Panc1 (cell line): ENCODE measurements at places on chromosomes 1 and 21.
A peak's percentile ranks its signal among the peaks of the same experiment; 100 is the strongest.

GRCh38 chr1:1231400-1232207, at the start of gene SDF4:
Gene SDF4 (minus strand): TSS chr1:1232001. CDS start chr1:1228772, 3,229 bp downstream.
- DNase-seq = peak; percentile 59

DNA sequence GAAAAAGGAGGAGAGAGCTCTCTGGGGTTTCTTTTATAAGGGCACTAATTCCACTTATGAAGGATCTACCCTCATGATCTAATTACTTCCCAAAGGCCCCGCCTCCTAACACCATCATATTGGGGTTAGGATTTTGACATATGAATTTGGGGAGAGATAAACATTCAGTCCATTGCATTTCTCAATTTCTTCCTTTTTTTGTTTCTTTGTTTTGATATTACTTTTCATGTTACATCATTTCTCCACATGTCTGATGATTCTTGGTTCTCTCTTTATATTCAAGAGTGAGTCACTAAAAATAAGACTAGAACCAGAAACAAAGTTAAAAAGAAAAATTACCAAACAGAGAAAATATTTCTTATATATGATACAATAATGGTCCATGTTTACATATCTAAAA, 63.2 kb upstream of the DUSP10 start:
- no peak for DNase-seq

GRCh38 chr1:185157599-185158412, 839 bp downstream of the SWT1 start:
- no peak for DNase-seq

DNA sequence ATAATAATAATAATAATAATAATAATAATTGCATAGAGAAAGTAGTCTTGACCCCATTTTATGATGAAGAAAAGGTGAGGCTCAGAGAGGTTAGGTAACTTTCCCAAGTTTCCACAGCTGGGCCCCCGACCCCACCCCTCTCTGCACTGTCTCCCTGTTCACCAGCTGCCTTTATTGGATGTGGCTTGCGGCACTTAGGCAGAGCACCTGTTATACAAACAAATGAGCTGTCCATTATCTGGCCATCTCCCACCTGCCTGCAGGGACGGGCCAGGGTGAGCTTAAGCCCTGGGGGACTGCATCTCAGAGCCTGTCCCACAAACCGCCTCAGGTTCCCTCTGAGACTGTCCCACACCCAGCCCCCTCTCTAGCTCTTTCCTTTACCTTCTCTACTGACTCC, 10.1 kb upstream of the EFNA1 start:
- no peak for DNase-seq

DNA sequence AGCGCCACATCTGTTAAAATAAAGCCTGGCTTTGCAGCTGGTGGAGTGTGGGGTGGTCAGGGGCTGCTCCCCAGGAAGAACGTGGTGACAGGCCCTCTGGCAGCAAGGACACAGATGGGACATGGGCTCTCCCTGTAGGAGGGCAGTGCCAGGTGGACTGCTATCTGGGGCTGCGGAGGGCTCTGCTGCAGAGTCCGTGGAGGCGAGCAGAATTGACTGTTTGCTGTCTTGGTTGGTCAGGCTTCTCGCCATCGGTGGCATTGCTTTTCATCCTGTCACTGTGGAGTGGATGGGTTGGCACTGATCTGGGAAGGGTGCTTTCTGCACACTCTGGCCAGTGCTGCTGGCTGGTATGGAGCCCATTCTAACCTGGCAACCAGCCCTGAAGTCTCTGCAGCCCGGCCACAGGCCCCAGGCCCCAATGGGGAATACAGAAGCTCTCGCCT, 103.0 kb downstream of the LAMC2 start:
- no peak for DNase-seq

- no peak for DNase-seq
Measured at GRCh38 chr1:39957299-39958015, 2.5 kb downstream of the MFSD2A start.

DNA sequence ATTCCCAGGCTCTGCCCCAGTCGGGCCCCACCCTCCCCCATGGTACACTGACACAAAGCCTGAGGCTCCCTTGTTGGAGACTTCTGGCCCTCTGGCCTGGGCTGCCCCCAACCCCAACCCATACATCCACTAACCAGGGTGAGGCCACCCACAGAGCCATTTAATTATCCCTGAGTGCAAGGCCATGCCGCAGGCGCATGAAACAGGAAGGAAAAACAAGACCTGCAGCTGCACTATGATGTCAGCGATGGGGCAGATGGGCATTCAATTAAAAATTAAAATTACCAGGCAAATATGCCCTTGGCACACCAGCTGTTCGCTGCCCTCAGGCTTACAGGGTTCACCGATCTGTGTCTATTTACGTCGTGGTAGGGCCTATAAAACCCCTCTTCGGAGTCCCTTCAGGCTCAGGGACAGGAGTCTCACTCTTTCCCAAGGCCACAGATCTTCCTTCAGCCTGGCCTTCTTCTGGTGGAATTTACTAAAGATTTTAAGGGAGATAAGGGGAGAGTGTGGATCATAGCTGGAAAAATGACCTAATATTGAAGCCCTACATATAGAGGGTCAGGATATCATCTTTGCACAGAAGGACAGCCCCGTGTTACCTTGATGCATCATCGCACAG, 29.6 kb upstream of the RGS16 start:
- DNase-seq = no peak

- no peak for DNase-seq
Measured at GRCh38 chr1:204335085-204335484, 24.6 kb downstream of the PLEKHA6 start.

DNA sequence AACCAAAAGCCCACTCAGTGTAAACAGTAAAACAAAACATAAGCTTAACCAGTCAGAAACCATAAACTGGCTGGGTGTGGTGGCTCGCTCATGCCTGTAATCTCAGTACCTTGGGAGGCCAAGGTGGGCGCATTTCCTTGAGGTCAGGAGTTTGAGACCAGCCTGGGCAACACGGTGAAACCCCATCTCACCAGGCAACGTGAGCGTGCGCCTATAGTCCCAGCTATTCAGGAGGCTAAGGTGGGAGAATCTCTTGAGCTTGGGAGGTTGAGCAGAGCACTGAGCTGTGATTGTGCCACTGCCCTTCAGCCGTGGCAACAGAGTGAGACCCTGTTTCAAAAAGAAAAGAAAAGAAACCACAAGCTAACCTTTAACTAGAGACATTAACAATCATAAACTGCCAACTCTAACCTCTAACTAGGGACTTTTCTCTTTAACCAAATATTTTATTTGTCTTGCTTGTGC, 13.1 kb upstream of the PRRC2C start:
- no peak for DNase-seq

DNA sequence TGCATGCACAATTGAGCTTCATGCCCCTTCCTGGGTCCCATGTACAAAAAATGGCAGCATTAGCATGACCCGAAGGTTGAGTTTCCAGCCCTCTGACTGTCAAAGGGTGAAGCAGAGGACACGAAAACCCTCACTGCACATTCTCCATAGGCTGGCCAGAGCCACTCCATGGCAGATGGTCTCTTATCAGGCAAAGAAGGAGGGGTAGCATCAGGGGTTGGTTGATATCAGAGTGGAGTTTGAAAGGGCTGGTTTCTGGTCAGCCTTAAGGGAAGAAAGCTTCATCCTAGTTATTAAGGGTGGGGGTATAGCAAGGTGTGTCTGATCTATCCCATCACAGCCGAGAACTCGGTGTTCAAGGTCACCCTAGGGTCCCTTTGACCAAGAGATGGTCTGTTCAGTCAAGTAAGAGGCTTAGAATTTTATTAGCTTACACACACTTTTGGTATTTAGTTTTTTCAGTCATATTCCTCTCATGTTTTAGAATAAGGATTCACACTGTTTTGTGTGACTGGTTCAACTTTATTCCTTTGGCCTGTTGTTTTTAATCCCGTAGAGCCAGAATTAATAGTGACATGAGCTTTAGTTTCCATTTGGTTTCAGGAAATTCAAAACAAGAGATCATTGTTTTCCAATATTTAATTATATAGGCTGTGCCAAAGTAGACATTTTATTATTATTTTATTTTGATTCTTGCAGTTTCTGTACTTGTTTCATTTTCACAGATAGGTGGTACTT, 199.9 kb upstream of the FMN2 start:
- DNase-seq = no peak

- DNase-seq = no peak
Measured at GRCh38 chr1:225897595-225898514, 8.9 kb upstream of the LEFTY1 start.

- no peak for DNase-seq
Measured at GRCh38 chr1:228088586-228089498, 6.3 kb downstream of the ARF1 start.

DNA sequence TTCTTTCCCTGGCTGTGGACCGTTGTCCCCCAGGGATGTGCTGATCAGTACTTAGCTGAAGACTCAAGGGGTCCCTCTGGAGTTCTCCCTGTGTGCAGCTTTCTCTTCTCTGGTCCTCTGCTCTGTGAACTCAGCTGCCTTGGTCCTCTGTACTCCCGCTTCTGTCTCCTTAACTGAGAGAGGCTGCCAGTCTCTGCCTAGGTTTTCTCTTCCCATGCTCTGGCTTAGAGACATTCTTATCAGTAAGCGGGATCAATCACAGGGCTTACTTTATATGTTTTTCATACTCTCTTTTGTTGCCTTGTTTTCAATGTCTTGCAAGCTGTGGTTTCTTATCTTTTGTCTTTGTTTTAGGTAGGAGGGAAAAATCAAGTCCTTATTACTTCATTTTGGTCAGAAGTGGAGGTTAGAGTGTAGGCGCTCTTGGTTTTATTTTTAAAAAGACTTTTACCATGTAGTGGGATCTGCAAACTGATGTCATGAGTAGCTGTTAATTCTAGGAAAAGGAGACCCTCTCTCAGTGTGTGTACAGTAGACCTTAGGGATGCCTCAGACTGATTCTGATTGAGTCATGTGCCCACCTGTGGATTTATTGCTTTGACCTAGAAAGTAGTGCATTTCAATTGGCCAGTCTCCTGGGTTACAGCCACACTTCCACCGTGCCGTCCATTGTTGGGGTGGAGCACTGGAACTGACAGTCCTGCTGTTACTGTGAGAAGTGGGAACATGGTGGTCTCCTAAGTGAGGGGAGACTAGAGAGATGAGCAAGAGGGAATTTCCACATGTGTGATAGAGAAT, 46.6 kb downstream of the TTC3 start:
- DNase-seq = no peak

DNA sequence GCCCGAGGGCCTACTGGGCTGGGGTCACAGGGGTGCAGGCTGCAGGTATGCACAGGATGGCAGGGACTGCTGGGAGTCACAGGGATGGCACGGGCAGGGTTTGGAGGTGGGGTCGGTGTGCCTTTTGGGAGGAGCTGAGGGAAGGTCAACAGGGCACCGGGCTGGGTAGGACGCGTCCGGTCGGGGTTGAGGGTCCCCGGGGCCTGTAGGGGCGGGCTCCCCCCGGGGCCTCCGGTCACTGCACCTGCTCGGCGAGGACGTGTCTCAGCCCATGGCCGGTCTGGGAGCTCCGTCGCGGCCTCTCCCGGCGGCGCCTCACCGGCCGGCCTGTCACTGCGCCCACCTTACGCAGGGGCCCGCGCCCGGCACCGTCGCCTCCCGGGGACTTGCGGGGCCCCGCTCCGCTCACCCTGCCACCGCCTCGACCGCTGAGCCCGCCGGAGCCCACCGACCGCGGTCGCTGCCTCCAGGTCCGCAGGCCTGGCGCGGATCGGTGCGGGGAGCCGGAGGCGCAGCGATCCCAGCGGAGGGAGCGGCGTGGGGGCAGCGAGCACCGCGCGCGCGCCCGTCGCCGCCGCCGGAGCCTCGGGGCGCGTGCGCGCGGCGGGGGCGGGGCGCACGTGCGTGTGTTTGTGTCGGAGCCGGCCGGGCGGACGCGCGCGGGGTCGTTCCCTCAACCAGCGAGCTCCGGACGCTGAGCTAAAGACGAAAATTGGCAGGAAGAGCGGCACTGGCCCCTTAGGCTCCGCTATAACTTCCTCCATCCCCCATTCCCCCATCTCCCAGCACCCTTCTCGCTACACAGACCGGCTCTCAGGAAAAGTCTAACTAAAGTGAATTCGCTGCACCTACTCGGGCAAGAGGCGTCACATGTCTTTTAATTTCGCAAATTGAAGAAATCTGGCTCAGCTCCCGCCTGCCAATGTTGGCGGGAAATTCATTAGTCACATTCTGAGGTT, at the start of gene AMIGO1:
Gene AMIGO1 (minus strand): TSS at position 552 of the 959 bp plus-strand sequence. CDS start 815 bp downstream, outside the sequence.
- no peak for DNase-seq

- no peak for DNase-seq
Measured at GRCh38 chr1:27634985-27635367, at the start of gene FGR. Gene FGR (minus strand): TSS chr1:27635185. CDS start chr1:27623916, 11,269 bp downstream.

DNA sequence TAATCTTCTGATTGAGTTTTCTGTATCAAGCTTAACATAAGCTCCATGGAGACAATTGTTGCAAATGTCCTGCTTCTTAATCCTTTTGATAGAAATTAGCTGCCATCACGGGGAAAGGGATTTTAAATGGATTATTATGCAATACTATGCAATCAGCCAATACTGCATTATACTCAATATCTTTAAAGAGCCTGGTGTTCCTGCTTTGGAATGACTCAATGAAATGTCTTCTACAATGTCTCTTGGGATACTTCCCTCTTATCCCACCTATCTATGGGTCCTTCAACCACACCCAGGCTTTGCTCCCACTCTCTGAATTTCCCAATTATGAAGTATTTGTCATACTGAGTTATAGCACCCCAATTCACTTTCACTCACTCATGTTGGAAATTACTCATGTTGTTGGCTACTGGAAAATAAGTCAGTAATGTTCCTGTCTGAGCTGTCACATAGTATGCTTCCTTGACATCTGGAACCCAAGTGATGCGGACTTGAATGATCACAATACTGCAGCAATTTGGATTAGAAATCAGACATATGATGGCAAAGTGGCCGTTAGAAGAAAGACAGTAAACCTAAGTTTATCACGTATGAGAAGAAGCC, 85.0 kb downstream of the TPR start:
- DNase-seq = no peak

GRCh38 chr1:78410643-78411042, 80.1 kb upstream of the PTGFR start:
- DNase-seq = no peak

- no peak for DNase-seq
Measured at GRCh38 chr1:67639361-67639760, 45.6 kb upstream of the GADD45A start.

- DNase-seq = no peak
Measured at GRCh38 chr1:54978528-54979326, 1.7 kb upstream of the TMEM61 start.

DNA sequence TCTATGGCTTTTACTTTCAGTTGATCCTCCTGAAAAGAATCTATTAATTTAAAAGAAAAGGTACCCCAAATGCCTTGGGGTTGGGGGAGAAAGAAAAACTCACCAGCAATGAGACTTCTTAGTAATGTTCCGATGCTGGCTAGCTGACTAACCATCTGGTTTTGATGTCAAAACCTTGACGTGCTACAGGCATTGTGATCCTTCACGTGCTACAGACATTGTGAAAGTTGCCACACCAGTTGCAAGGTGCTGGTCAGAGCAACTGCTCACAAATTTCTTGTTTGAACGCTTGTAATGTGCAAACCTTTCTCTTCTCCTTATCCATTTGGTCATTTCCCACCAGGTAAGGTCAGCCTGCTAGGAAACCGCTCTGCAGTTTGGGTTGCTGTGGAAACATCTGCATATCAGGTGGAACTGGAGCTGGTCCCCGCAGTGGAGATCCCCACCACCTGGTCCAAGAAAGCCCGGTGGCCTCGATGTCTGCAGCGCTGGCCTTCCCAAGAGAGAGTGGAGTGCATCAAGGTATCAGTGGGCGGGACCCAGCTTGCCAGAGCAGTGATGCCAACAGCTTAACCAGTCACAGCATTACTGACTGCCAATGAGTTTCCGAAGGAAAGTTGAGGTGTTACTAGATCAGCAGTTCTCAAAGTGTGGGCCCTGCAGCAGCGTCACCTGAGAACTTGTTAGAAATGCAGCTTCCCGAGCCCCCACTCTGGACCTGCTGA, 16.1 kb downstream of the MAB21L3 start:
- DNase-seq = no peak
